ENCODE measurements at places on chromosomes 5 and 9.

- DNase-seq: no peak
Observed at GRCh38 chr5:96350678-96351077, 82.4 kb downstream of the PCSK1 start.

DNA sequence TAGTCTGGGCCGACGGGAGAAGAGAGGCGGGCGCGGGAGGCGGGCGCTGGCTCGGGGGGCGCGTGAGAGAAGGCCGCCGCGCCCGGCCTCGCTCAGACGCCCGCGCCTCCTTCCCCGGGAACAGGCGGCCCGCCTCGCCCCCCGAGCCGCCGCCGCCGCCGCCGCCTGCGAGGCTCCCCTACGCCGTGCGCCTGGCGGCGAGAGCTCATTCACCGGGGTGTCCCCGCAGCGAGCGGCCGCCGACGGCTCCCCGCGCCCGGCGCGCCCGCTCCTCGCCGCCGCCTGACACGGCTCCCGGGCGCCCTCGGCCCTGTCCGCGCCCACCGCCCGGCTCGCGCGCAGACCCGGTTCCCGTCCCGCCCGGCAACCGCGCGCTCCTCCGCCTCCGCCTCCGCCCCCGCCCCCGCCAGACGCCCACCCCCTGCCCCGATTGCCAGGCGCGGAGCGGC lies at the start of gene GNAQ:
GNAQ (minus strand) TSS at position 368 of the 449 bp plus-strand sequence. CDS start 576 bp downstream, outside the sequence.
- no peak for DNase-seq

DNA sequence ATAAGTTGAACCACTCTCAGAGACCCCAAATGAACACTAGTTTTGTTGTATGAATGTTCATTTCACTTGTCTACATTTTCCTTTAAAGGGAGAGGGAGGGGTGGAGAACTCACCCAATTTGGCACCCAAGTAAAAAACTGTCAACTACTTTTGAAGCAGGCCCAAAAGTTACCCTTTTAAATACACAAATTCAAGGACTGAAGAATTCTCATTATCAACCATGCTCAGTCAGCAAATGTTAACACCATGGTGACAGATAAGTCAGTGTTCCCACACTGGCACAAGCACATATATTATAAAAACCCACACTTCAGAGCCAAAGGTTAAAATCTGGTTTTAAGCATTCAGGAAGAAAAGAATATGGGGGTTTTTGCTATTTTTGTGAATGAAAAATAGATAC lies 31.6 kb downstream of the CSNK1A1 start:
- no peak for DNase-seq

DNA sequence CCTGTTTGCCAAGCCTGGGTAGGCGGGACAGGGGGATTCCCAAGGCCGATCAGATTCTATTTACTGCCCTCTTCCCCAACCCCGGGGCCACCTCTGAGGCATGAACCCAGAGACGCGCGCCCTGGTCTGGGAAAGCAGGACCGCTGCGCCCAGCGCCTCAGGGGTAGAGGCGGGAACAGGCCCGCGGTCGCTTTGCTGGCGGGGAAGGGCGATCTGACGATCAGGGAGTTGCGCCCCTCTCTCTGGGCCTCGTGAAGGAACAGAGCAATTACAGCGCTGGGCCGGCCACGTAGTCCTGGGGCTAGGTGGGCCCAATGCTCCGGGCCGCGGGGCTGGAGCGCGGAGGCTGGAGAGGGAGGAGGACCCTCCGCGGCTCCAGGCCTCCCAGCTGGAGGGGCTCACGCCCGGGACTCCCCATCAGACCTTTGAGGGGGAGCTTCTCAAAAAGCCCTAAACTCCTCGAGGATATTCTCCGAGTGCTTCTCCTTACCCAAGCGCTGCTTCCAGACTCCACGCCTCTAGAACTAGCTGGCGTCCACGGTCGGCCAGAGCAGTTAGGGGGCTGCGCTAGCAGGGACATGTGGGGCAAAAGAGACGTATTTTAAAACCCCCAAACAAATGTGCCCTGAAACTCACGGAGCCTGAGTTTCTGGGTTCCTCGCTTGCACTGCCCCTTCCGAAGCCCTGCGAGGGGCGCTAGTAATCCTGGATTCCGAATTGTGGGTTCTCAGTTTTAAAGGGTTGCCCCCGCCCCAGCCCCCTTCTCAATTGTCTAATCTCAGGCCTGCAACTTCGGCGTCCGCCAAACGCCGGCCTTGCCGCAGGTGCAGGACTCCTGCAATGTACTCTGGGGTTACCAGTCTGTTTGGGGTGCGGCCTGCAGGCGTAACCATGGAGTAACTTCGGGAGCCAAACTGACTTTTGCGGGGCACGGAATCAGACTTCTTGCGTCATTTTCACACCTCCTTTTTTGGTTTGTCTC lies 57.6 kb downstream of the TMEM174 start:
- no peak for DNase-seq

DNA sequence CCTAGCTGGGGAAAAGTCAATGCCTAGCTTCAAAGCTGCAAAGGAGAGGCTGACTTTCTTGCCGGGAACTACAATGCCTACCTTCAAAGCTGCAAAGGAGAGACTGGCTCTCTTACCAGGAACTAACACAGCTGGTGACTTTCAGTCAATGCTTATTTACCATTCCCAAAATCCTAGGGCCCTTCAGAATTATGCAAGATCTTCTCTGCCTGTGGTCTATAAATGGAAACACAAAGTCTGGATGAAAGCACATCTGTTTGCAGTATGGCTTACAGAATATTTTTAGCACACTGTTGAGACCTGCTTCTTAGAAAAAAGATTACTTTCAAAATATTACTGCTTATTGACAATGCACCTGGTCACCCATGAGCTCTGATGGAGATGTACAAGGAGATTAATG lies 259.4 kb downstream of the PLK2 start:
- no peak for DNase-seq

DNA sequence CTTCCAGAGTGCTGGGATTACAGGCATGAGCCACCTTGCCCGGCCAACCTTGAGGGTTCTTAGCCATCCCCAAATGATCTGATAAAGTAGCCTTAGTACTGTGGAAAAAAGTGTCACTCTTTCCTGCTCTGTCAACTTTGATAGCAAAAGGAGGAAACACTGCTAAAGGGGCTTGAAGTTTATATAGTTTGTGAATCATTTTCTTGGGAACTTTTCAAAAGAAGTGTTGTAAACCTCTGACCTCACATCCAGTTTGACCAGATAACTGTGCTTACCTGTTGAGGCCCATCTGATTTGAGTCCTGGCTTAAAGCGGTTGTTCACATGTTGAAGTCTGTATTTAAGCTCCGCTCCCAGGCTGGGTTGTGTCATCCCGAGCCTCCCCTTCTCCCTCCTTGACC lies 303.3 kb downstream of the DOCK8 start:
- DNase-seq: no peak

DNA sequence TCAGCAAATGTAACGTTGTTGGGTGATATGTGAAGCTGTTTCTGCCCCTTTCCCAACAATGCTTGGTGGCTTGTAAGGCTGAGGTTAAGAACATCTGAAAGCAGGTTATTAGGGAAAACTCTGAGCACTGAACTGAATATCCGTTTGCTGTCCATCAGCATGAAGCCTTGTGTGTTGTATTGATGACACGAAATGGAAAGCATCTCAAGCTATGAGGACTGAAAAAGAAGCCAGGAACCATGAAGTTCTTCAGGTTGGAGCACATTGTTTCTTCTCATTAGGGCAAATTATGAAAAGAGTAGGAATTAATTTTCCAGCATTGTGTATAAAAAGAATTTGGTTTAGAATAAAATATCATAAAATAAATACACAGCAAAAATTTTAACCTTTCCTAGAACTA lies 106.8 kb downstream of the IZUMO3 start:
- DNase-seq: no peak

DNA sequence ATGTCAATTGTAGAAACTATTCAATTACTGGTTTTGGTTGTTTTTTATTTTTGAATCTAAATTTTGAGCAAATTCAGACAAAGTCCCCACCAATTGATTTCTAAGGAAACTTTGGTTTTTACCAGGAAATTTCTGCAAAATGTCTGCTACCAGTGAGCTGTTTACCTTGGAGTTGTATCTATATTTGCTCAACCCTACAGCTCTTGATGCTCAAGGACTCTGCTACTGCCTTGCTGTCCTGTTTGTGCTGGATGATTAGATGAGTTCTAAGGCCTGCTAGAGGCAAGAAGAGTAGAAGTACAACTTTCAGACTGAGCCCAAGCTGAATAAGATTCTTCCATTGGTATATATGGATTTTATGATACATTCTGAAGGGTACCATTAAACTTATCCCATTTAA lies 42.6 kb upstream of the KIF2A start:
- DNase-seq: no peak

All from NCI-H187 (cell line).